ENCODE measurements at places on chromosomes 7 and 10.
A peak's percentile ranks its signal among the peaks of the same experiment; 100 is the strongest.

DNA sequence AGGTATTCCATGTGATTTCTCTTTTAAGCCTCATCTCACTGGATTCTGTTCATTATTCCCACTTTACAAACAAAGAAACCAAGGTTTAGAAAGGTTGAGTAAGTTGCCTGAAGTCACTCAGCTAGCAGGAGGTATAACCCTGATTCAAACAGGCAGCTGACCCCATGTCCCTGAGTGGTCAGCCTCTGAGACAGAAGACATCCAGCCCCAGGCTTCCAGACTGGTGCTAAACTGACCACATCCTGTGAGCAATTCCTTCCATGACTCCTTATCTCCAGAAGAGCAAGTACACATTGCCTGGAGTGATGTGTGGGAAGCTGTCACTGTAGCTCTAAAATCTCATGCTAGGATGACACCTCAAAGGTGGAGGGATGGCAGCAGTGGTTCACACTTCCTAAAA lies 3.7 kb downstream of the PLPP4 start:
- H3K4me3 ChIP-seq = no peak overlapping the region
- no peak overlapping the region for H3K27ac ChIP-seq
- no peak for DNase-seq
- no peaks in the 10 kb centered on the region for H3K4me1 ChIP-seq
- H3K36me3 ChIP-seq = peaks cover 4% of the 10 kb centered on the region

- no peak overlapping the region for H3K27ac ChIP-seq
- no peaks in the 10 kb centered on the region for H3K4me1 ChIP-seq
- H3K4me3 ChIP-seq = no peak overlapping the region
- no peaks in the 10 kb centered on the region for H3K36me3 ChIP-seq
Observed at GRCh38 chr10:25112016-25112415, 62.8 kb upstream of the GPR158 start.

- H3K27ac ChIP-seq = no peak overlapping the region
- no peaks in the 10 kb centered on the region for H3K4me1 ChIP-seq
- H3K4me3 ChIP-seq = no peak overlapping the region
- no peak for DNase-seq
Observed at GRCh38 chr10:122333037-122333436, 41.5 kb upstream of the PLEKHA1 start.

DNA sequence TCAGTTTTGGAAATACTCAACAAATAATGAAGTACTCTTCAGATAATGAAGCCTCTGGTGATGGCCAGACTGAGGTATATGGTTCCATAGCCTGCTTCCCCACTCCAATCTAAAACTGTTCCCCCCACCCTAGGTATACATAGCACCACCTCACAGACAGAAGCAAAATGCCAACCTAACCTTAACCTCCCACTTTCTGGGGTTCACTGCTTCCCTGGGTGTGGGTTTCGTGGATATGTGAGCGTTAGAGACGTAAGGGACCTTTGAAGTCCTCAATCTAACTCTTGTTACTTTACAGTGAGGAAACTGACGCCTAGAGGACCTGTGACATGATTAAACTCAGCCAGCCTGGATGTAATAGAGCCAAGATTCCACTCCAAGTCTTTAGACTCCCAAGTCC lies 1.4 kb downstream of the RHBDD2 start:
- peaks cover 32% of the 10 kb centered on the region for H3K4me1 ChIP-seq
- H3K36me3 ChIP-seq = peaks cover 56% of the 10 kb centered on the region
- peak overlapping the region; percentile 89 for H3K4me3 ChIP-seq

DNA sequence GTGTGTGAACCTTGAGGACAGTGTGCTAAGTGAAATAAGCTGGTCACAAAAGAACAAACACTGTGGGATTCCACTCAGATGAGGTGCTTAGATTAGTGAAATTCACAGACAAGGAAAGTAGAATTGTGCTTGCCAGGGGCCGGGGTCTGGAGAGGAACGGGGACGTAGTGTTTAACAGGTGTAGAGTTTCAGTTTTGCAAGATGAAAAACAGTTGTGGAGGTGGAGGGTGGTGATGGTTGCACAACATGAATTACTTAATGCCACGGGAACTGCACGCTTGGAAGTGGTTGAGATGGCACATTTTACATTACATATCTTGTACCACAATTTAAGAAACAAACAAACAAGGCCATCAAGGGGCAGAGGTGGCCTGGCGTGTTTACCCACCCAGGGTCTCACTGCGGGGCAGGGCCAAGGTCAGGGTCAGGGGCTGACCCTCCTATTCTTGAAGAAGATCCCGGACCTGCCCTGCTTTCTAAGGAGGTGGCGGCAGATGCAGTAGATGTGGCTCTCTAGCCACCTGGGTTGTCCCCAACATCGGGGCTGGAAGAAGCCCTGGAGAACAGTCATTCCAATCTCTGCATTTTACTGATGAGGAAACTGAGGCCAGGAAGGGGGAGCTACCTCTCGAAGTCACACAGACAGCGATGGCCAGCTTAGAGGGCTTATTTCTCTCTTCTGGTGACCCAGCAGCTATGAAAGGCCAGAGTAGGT lies 91.5 kb upstream of the LRRC4 start:
- no peak for DNase-seq
- no peak overlapping the region for H3K4me3 ChIP-seq
- H3K27ac ChIP-seq = no peak overlapping the region
- H3K27me3 ChIP-seq = no peaks in the 10 kb centered on the region
- peaks cover 10% of the 10 kb centered on the region for H3K4me1 ChIP-seq
- peaks cover 2% of the 10 kb centered on the region for H3K36me3 ChIP-seq

- H3K36me3 ChIP-seq = peaks cover 3% of the 10 kb centered on the region
- no peak overlapping the region for H3K27ac ChIP-seq
- no peak overlapping the region for H3K4me3 ChIP-seq
- peaks cover 28% of the 10 kb centered on the region for H3K27me3 ChIP-seq
- no peaks in the 10 kb centered on the region for H3K4me1 ChIP-seq
- no peak for DNase-seq
Observed at GRCh38 chr7:39536951-39537350, 29.3 kb upstream of the YAE1 start.

GRCh38 chr7:47228386-47229014 lies 353.4 kb downstream of the TNS3 start:
- peaks cover 12% of the 10 kb centered on the region for H3K27me3 ChIP-seq
- H3K4me3 ChIP-seq = no peak overlapping the region
- no peaks in the 10 kb centered on the region for H3K4me1 ChIP-seq
- H3K27ac ChIP-seq = no peak overlapping the region
- no peaks in the 10 kb centered on the region for H3K36me3 ChIP-seq

- no peak overlapping the region for H3K27ac ChIP-seq
- DNase-seq = no peak
- H3K36me3 ChIP-seq = peaks cover 17% of the 10 kb centered on the region
Observed at GRCh38 chr10:70879207-70879606, 9.2 kb downstream of the PCBD1 start.

GRCh38 chr7:51012569-51013217 lies 230.0 kb upstream of the GRB10 start:
- H3K4me1 ChIP-seq = peaks cover 2% of the 10 kb centered on the region
- no peak for DNase-seq
- no peak overlapping the region for H3K27ac ChIP-seq
- peaks cover 18% of the 10 kb centered on the region for H3K27me3 ChIP-seq

GRCh38 chr10:36469585-36469984 lies 655.8 kb upstream of the ANKRD30A start:
- H3K4me3 ChIP-seq = no peak overlapping the region
- no peaks in the 10 kb centered on the region for H3K27me3 ChIP-seq
- no peaks in the 10 kb centered on the region for H3K4me1 ChIP-seq
- no peak for DNase-seq
- no peaks in the 10 kb centered on the region for H3K36me3 ChIP-seq
- no peak overlapping the region for H3K27ac ChIP-seq

- no peak overlapping the region for H3K27ac ChIP-seq
- DNase-seq = no peak
- no peaks in the 10 kb centered on the region for H3K4me1 ChIP-seq
- no peaks in the 10 kb centered on the region for H3K36me3 ChIP-seq
Observed at GRCh38 chr7:78081888-78082287, 283.3 kb downstream of the PHTF2 start.

GRCh38 chr10:102460836-102461186 lies 9.5 kb upstream of the C10orf95 start:
- H3K36me3 ChIP-seq = peaks cover 8% of the 10 kb centered on the region
- H3K4me3 ChIP-seq = peak overlapping the region; percentile 93
- peaks cover 25% of the 10 kb centered on the region for H3K4me1 ChIP-seq
- H3K27me3 ChIP-seq = no peaks in the 10 kb centered on the region
- H3K27ac ChIP-seq = peak overlapping the region; percentile 90

DNA sequence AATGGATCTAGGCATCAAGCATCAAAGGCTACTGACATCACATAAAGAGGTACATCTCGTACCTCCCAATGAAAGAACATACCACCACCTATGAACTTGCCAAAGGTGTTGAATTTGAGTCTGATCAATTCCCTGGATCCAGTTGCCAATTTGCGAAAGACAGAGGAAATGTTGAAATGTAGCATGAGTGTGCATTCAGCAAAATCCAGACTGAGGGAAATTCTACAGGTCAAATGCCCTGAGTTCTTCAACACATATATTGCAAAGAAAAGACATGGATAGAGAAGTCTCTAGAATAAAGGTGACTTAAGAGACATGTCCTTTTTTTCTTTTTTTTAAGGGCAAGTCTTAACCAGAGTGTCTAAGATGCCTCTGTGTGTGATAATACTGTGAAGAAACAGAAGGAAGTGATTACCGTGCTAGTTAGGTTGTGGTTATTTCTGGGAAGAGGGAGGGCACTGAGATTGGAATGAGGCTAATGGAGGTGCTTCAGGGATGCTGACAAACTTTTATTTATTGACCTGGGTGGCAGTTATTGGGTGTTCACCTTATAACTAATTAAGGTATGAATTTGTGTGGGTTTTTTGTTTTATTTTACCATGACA lies 128.7 kb downstream of the SAMD9 start:
- H3K27me3 ChIP-seq = peaks cover 16% of the 10 kb centered on the region
- H3K36me3 ChIP-seq = no peaks in the 10 kb centered on the region
- no peak overlapping the region for H3K4me3 ChIP-seq

GRCh38 chr10:43808136-43808535 lies 159.5 kb upstream of the ZNF32 start:
- no peaks in the 10 kb centered on the region for H3K36me3 ChIP-seq
- no peak overlapping the region for H3K27ac ChIP-seq
- no peaks in the 10 kb centered on the region for H3K27me3 ChIP-seq
- H3K4me1 ChIP-seq = peaks cover 32% of the 10 kb centered on the region
- H3K4me3 ChIP-seq = no peak overlapping the region

DNA sequence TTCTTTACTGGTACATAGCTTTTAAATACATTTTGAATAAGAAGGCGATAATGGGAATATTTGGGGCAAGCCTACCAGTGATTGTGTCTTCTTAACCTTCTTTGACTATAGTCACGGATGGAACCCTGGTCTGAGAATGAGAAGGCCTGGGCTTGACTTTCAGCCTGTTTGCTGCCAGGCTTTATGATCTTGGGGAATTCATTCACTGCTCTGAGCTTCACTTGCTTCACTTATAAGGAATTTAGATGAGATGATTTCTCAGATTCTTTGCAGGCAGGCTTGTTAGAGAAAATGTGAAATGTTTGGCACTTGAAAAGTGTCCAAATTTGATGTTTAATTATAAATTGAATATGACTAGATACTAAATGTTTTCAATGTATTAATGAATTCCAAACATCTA lies 42.5 kb downstream of the NUP205 start:
- H3K36me3 ChIP-seq = peaks cover 53% of the 10 kb centered on the region
- DNase-seq = no peak
- H3K4me3 ChIP-seq = no peak overlapping the region

DNA sequence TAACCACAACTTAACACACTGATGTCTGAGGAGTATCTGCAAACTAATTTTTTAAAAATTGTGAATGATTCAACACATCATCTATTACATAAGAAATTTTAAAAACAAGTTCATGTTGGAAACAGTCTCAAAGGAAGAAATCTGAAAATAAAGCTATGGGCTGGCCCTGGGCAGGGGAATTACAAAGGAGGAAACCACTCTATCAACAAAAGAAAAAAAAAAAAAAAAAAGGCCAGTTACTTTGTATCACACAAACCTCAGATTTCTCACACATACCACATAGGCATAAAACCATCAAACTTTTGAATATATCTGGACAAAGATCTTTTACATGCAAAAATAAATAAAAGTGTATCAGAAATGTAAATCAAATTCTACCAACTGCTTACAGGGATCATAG lies 20.8 kb downstream of the TIAL1 start:
- peak overlapping the region; percentile 32 for H3K4me3 ChIP-seq
- DNase-seq = no peak
- H3K27me3 ChIP-seq = no peaks in the 10 kb centered on the region
- H3K27ac ChIP-seq = peak overlapping the region; percentile 75
- peaks cover 17% of the 10 kb centered on the region for H3K4me1 ChIP-seq

All from central memory CD8-positive, alpha-beta T cell (primary cell).